ENCODE measurements at places on chromosomes 12 and 14.

DNA sequence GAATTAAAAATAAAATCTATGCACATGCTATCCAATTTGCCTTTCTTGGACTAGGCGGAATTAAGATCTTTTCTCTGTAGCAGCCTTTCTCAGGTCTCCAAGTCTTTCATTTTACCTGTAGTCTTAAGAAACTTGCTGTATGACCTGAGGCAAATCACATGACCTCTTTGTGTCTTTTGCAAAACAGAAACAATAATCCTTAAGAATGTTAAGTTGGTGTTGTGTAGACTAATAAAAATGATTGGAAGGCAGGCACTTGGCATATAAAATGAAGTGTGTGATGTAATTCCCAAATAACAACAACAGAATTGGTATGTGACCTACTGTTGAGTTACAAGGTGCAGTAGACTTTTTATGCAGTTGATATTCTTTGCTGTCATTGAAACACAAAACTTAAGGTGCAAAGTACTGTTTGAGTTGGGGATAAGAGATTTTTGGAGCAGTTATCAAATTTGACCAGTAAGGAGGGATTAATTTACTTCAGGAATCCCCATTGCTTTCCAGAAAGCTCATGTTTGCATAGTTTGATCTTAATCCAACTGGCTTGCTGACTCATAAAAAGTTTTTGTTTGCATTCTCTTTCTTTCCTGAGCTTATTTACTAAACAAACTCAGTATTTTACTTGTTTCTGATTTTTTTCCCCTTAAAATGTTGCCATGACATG is 51.4 kb downstream of the SUSD6 start:
- DNase-seq, result no peak

- DNase-seq, result no peak
Measured at GRCh38 chr12:51407604-51408003, 16.4 kb upstream of the GALNT6 start.

DNA sequence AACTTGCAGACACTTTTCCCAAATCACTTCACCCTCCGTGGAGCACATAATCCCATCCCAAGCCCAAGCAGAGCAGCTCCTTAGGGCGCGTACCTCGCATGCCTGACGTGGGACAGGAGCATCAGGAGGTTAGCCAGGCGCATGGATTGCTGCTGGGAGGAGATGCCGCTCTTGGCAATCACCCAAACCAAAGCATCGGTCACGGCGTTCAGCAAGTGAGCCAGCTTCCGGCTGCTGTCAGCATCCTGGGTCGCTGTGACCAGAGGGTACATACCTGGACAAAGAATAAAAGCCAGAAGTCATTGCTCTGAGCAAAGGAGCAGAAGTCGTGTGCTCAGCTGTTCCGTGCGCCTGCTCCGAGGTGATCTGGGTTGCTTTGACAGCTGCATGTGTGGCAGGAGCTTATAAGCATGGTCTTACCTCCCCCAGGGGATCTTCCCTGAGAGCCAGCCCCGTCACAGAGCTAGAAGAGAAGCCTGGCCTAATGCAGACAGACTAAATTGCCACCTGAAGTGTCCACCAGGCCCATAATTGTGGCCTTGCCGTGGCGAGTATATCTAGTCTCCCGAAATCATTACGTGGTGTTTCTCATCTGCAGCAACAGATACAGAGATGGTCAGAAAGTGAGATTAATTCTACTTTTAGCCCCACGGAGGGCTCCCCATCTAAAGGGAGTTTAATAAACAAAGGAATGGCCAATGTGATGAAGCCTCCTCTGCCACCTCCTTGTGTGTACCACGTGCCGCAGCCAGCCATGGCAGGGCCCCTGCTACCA is 59.1 kb downstream of the ESR2 start:
- DNase-seq, result no peak

GRCh38 chr12:3962631-3963483 is 89.7 kb upstream of the PARP11 start:
- DNase-seq, result peak; percentile 23

GRCh38 chr14:90603841-90604240 is 207.0 kb downstream of the CALM1 start:
- DNase-seq, result no peak

- no peak for DNase-seq
Measured at GRCh38 chr12:108268397-108268796, 70.7 kb downstream of the CMKLR1 start.

DNA sequence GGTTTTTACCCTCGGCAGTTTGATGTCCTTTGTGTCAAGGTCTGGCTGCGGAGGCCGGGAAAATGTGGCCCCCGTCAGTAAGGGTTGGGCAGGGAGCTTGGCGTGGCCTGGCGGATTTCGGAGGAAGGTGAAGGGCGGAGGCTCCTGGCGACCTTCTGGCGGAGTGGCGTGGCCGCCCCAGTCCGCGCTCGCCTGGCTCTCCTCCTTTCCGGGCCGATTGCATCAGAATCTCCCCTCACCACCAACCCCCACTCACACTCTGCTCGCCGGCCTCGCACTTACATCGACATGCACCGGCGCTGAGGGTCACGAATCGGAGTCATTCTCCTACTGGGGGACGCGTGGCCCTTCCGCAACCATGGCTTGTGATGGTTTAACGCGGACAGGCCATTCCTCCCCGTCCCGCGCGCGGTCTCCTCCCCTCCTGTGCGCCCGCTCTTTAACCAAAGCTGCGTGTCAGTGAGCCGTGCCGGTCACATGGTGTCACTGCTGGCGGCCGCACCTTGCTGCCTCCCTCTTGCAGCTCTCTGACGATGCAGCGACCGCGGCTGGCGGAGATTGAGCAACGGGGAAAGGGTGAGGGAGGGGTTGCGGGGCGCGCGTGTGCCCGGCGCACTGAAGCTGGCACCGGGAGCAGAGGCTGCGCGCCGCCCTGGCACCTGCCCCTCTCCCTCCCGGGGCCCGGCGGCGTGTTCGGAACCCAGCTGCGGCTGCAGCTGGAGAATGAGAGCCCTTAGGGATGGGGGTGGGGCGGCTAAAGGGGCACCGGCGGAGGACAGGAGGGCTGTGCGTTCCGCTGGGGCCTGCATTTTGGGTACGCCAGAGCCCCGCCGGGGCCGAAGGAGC is at the start of gene SLC38A1:
Gene SLC38A1 (minus strand): TSS at position 461 of the 846 bp plus-strand sequence. CDS start 29,243 bp downstream, outside the sequence.
- peak; percentile 80 for DNase-seq

- DNase-seq, result no peak
Measured at GRCh38 chr14:38589747-38590350, 334.0 kb upstream of the CLEC14A start.

GRCh38 chr14:32003585-32003984 is 73.5 kb upstream of the ARHGAP5 start:
- DNase-seq, result no peak

DNA sequence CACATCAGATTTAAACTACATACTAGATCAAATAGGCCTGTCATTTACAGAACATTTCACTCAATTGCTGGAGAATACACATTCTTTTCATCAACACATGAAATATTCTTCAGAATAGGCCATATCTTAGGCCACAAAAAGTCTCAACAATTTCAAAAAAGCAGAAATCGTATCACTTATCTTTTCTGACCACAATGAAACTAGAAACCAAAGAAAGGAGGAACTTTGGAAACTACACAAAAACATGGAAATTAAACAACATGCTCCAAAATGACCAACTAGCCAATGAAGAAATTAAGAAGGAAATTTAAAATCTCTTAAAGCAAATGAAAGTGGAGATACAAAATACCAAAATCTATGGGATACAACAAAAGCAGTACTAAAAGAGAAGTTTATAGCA is 35.1 kb downstream of the PARP11 start:
- DNase-seq, result no peak

All from stimulated activated CD4-positive, alpha-beta T cell treated with anti-CD3 and anti-CD28 coated beads, TNF-alpha, amount 100 ng/mL, for 24 hours (primary cell).